ENCODE measurements at places on chromosomes 16 and 17. TPM values are rescaled to one million over a fixed set of nuclear protein-coding genes. Genes with fewer than 3 reads are reported as not detected.
A peak's percentile ranks its signal among the peaks of the same experiment; 100 is the strongest.

Gene KRT39
- not detected for polyA plus RNA-seq

DNA sequence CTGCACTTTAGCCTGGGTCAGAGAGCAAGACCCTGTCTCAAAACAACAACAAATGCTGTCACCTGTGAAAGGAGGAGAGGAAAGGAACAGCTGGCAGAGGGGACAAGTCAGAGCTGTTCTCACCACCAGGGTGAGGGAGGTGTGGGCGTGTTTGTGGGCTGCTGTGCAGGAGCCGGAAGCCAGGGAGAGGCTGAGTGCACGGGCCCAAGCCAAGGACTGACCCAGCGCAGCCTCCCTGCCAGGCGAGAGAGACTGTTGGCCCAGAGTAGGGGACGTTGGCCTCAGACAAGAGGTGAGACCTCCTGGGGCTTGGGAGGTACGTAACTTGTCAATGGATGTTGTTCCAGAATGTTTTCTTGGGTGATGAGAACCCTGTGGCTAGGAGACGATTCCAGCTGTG is 10.7 kb downstream of the SPNS2 start:
- H3K4me3 ChIP-seq: no peak overlapping the region
- no peaks in the 10 kb centered on the region for H3K36me3 ChIP-seq
- no peak for DNase-seq

DNA sequence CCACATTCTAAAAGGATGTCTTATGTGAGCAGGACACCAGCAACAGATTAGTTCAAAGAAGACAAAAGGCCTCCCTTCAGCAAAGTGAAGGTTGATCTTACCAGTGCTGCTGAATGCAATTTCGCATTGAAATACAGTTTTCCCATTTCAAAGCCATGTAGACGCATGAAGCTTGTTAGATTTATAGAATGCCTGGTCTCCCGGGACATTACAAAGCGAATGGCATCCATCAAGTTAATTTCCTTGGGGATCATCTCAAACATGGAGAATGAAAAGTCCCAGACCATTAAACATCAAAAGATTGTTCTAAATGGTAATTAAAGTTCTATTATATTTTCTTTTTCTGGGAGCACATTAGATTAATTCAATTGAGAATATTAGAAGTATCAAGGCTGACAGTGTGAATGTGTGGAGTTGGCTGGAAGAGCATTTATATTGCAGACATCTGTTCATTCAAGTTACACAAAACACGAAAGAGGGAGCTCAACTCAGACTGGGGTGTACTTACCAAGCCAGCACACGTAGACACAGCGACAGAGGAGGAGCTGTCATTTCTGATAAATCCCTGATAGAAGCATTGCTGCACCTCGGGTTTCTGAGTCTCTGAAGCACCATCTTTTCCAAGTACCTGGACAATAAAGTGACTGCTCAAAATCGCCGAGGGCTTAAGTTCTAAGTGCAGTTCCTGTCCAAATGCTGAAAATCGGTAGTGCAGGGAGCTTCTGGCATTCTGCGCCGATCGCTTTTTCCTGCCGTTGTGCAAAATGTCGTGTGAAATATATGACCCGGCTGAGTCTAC is 3.8 kb downstream of the ADAMTS18 start:
- peaks cover 53% of the 10 kb centered on the region for H3K27me3 ChIP-seq
- H3K4me1 ChIP-seq: no peaks in the 10 kb centered on the region
- DNase-seq: no peak
- H3K36me3 ChIP-seq: peaks cover 7% of the 10 kb centered on the region
- no peak overlapping the region for H3K27ac ChIP-seq

GRCh38 chr16:57735755-57736418 is at the start of gene KATNB1:
TSS of gene KATNB1 (plus strand) at chr16:57735770. CDS start at chr16:57737244, 1,474 bp downstream.
- H3K36me3 ChIP-seq: no peaks in the 10 kb centered on the region
- H3K4me1 ChIP-seq: peaks cover 16% of the 10 kb centered on the region
- no peaks in the 10 kb centered on the region for H3K27me3 ChIP-seq

GRCh38 chr17:30290696-30291542 is 825 bp downstream of the BLMH start:
- no peak for DNase-seq
- peaks cover 18% of the 10 kb centered on the region for H3K4me1 ChIP-seq
- H3K27me3 ChIP-seq: no peaks in the 10 kb centered on the region

DNA sequence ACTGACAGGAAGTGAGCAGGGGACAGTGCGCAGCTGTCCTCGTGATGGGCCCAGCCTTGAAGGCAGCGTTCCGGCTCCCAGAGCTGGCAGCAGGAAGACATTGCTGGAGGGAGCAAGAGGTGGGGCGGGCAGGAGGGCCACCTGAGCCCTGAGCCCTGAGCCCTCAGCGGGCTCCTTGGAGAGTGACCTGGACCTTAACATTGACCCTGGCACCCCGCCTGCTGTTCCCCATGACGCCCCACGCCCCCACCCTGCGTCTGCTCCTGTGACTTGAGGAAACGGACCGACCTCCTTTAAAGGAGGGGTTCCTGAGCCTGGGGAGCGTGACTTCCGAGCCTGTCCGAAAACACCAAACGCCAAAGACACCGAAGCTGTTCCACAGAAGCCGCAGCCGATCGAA is 25.1 kb upstream of the ENPP7 start:
- DNase-seq: no peak
- H3K36me3 ChIP-seq: no peaks in the 10 kb centered on the region
- H3K27me3 ChIP-seq: peaks cover 25% of the 10 kb centered on the region
- H3K4me1 ChIP-seq: no peaks in the 10 kb centered on the region
- H3K4me3 ChIP-seq: no peak overlapping the region
- H3K27ac ChIP-seq: no peak overlapping the region

GRCh38 chr17:63675607-63676546 is 24.0 kb downstream of the LIMD2 start:
- no peak overlapping the region for H3K27ac ChIP-seq
- no peak overlapping the region for H3K4me3 ChIP-seq
- no peaks in the 10 kb centered on the region for H3K27me3 ChIP-seq
- no peak for DNase-seq

DNA sequence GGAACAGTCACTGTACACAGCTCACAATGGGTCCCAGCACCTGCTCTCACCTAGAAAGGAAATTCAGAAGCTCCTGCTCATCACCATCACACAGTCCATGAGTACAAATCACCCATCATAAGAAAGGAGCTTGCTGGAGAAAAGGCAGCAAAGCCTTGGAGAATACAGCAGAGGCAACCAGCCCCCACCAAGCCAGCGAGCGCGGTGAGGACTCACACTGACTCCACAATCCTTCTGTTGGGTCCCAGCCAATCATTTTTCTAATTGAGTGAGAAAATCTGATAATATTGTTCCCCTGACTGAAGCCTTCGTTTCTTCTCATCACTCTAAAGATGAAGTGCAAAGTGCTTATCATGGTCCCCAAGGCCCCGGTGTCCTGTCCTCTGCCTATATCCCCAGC is 298.3 kb downstream of the SLC39A11 start:
- no peak overlapping the region for H3K27ac ChIP-seq
- no peaks in the 10 kb centered on the region for H3K27me3 ChIP-seq
- no peaks in the 10 kb centered on the region for H3K4me1 ChIP-seq
- no peak for DNase-seq

DNA sequence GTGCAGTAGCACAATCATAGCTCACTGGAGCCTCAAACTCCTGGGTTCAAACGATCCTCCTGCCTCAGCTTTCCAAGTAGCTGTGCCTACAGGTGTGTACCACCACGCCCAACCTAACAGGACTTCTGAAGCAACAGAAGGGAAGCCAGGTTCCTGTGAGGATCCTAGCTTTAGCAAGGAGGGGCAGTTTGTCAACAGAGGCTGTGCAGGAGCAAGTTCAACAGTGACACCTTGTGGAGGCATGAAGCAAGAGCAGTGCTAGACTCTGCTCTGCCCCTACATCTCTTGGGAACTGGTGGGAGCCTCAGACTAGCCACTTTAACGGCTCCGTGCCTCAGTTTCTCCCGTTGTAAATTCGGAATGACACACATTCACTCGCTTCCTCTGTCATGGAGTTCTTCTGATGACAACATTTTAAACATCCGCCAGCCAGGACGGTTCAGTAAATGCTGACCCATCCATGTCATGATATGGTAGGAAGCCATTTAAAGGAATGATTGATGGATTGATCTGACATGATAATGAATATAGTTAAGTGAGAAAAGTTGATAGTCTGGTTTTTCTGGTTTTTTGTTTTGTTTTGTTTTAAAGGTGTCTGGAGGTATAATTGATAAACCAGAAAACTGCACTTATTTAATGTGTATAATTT is 218.7 kb downstream of the MRTFB start:
- DNase-seq: peak; percentile 18
- H3K36me3 ChIP-seq: peaks cover 16% of the 10 kb centered on the region
- no peak overlapping the region for H3K4me3 ChIP-seq
- no peaks in the 10 kb centered on the region for H3K27me3 ChIP-seq
- no peak overlapping the region for H3K27ac ChIP-seq
- peaks cover 27% of the 10 kb centered on the region for H3K4me1 ChIP-seq

DNA sequence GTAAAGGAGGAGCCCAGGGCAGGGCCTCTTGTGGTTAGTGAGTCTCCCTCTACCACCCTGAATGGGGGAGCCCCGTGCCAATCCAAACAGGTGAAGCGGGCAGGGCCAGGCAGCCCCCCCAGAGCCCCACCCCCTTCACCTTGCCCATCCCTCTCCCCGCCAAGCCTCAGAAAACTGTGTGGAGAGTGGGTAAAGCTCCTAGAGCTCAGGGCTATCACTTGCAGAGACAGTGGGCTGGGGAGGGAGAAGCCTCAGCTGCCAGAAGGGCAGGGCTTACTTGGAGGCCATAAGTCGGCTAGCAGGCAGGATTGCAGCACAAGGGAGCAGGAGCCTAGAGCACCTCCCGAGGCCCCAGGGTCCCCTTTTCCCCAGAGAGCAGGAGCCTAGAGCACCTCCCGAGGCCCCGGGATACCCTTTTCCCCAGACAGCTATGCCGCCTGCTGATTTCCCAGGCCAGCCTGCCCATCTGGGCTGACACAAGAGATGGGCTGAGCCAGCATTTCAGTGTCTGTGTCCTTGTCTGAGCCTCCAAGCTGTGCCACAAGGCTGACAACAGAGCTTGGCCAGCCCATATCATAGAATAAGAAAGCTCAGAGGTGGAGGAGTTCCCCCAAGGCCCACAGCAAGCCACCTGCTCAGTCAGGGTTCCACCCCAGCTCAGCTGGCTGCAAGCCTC is 6.7 kb upstream of the KRT14 start:
- H3K36me3 ChIP-seq: no peaks in the 10 kb centered on the region
- no peaks in the 10 kb centered on the region for H3K4me1 ChIP-seq
- H3K27me3 ChIP-seq: peaks cover 26% of the 10 kb centered on the region
- DNase-seq: no peak

DNA sequence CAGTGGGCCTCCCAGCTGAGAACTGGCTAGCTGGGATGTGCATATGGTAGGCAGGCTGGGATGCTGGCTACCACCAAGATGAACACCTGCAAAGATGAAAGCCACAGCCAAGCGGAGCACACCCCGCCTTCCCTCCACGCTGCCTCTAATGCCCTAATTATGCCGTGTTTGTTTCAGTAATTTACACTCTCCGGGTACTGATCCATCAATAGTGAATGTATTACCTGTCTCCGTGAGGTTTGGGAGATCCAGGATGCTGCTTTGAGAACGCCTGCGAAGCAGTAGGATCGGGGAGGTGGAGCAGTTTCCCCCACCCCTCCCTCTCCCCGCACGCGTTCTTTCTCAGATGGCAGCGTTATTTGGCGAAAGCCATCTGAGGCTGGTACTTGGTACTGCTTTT is 28.9 kb upstream of the GSE1 start:
- no peaks in the 10 kb centered on the region for H3K36me3 ChIP-seq
- no peak for DNase-seq
- peaks cover 48% of the 10 kb centered on the region for H3K4me1 ChIP-seq
- no peaks in the 10 kb centered on the region for H3K27me3 ChIP-seq
- H3K27ac ChIP-seq: no peak overlapping the region

Gene PABPN1L
- polyA plus RNA-seq: not detected

- no peaks in the 10 kb centered on the region for H3K36me3 ChIP-seq
- peak; percentile 74 for DNase-seq
- H3K27me3 ChIP-seq: no peaks in the 10 kb centered on the region
- peak within 1 kb of the TSS; percentile 94 for H3K27ac ChIP-seq
- peak within 1 kb of the TSS; percentile 93 for H3K4me3 ChIP-seq
These were observed at the start of the genes ABI3 and GNGT2 for GRCh38 chr17:49210158-49211029. TSS of gene ABI3 (plus strand) at chr17:49210707. CDS start at chr17:49210725, 18 bp downstream. TSS of gene GNGT2 (minus strand) at chr17:49210574. CDS start at chr17:49207422, 3,152 bp downstream.

Gene SEPTIN12
- polyA plus RNA-seq: not detected

GRCh38 chr16:76940251-76940650 is 250.7 kb upstream of the MON1B start:
- no peaks in the 10 kb centered on the region for H3K36me3 ChIP-seq
- H3K4me3 ChIP-seq: no peak overlapping the region
- H3K27ac ChIP-seq: no peak overlapping the region

- no peak for DNase-seq
- H3K4me1 ChIP-seq: peaks cover 4% of the 10 kb centered on the region
- H3K36me3 ChIP-seq: no peaks in the 10 kb centered on the region
- H3K4me3 ChIP-seq: no peak overlapping the region
- peaks cover 43% of the 10 kb centered on the region for H3K27me3 ChIP-seq
- H3K27ac ChIP-seq: no peak overlapping the region
These were observed 15.4 kb downstream of the SMTNL2 start for GRCh38 chr17:4599505-4600281.
